Brain pericyte (primary cell): ENCODE measurements at places on chromosomes 12 and 14.
A peak's percentile ranks its signal among the peaks of the same experiment; 100 is the strongest.

- DNase-seq, result no peak
These were observed 9.8 kb upstream of the PARP11 start for GRCh38 chr12:3882896-3883564.

DNA sequence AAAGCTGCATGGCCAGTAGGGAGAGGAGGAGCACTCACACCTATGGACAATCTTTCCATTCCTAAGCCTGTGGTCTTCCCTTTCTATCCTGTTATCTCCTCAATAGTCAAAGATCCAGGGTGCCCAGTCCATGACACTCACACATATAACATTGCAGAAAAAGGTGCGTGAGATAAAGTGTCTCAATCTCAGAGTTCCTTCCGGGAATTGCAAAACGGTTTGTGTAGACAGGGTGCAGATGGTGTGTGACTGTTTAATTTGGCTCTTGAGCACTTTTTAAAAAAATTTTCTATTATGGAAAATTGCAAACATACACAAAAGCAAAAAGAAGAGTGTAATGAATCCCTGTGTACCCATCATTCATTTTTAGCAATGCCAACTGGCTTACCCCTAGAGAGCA lies 1493.6 kb downstream of the AACS start:
- DNase-seq, result no peak

DNA sequence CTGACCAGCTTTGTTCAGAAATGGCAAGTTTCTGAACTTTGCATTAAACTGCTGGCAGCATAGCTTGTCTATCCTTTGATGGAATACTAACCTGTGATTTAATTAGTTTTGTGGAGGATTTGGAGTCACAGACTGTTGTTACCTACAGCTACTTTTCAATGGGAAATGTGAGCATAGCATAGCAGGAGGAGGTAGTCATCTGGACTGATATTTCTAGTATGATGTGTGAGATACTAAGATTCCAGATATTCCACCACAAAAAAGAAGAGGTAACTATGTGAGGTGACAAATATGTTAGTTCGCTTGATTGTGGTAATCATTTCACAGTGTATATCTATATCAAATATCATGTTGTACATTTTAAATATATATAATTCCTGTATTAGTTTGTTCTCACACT lies 833.0 kb downstream of the SLC6A15 start:
- DNase-seq, result no peak

GRCh38 chr14:48805315-48805714 lies 780.9 kb downstream of the RPS29 start:
- no peak for DNase-seq

- no peak for DNase-seq
These were observed 177.4 kb downstream of the DICER1 start for GRCh38 chr14:94979891-94980290.

GRCh38 chr14:95713596-95714371 lies at the start of gene TCL1A:
Gene TCL1A, minus strand, starts transcription at chr14:95714125. Its CDS starts 59 bp downstream, at chr14:95714066.
- DNase-seq, result no peak

- no peak for DNase-seq
These were observed at the start of gene TMCC3 for GRCh38 chr12:94650143-94651056. Gene TMCC3, minus strand, starts transcription at chr12:94650557. Its CDS starts 127 bp downstream, at chr12:94650430.

GRCh38 chr14:29716150-29716549 lies 211.5 kb downstream of the PRKD1 start:
- DNase-seq, result no peak

- no peak for DNase-seq
These were observed 228.7 kb upstream of the CRY1 start for GRCh38 chr12:107322063-107322462.

DNA sequence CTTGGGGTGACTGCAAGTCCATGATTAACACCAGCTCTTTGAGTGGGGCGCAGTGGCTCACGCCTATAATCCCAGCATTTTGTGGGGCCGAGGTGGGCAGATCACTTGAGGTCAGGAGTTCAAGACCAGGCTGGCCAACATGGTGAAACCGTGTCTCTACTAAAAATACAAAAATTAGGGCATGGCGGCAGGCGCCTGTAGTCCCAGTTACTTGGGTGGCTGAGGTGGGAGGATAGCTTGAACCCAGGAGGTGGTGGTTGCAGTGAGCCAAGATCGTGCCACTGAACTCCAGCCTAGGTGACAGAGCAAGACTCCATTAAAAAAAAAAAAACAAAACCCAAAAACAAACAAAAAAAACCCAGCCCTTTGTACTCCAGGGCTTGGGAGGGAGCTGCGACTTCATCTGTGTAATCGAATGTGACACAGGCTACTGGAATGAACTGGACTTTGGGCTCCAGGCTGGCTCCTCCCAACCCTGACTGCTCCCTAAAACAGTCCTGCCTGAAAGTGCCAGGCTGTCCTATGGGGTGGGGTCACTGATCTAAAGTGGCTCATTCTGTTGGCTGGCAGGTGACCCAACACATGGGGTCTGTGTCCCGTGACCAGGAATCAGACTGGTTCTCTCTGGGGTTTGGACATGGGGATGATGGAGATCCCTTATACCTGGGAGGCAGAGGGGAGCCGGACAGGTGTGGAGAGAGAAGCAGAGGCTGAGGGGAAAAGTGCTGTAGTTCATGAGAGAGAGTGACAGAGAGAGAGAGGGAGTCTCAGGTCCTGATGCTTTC lies 9.3 kb upstream of the C12orf43 start:
- DNase-seq, result no peak

DNA sequence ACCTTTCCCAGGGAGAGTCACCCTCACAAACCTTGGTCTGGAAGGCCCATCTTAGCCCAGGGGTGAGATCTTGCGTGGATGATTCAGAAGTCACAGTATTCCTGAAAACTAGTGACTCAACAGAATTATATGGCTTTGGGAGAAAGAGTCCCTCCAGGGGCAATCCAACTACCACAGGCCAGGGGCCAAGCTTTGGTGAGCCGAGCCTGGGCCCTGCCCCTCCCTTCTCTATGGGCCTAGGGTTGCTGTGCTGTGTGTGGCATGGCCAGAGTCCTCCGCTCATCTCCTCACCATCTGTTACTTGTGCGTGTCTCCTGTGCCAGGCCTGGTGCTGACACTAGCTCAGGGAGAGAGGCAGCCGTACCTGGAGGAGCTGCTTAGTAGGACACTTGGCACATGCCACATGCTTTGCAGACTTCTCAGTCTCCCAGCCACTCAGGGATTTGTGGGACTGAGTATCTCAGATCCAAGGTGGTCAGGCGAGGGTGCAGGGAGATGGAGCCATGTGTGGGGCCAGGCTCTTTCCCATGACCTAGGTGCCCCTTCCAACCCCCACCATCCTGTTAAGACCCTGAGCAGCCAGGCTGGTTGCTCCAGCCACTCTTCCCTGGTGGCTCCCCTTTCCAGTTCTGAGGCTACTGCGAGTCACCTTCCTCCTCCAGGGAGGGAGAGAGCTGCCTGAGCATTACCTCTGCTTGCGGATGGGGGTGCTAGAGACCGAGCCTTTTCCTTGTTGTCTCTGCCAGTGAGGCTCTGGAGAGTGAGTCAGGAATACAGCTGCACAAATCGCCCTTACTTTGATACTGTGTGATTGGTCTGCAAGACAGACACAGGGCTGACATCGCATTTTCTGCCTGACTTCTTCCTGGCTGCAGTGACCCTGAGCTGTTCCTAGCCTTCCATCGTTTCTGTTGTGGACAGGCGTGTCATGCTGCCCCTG lies 94.1 kb downstream of the SLC25A47 start:
- DNase-seq, result peak; percentile 84

- DNase-seq, result no peak
These were observed 3.6 kb downstream of the AMN start for GRCh38 chr14:102926104-102926503.

DNA sequence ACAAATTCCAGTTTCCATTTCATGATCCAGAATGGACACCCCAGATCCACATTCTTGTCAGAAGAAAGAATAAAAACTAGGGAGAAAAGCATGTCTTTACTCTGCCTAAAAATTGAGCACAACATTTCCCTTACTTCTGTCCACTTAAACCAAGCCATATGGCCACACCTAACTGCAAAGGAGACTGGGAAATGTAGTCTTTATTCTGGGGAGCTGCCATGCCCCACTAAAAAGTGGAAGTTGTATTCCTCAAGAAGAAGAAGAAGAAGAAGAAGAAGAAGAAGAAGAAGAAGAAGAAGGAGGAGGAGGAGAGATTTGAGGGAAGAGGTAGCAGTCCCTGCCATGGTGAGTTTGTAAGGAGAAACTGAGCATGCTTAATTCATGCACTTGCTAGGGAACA lies 84.5 kb downstream of the GPR65 start:
- DNase-seq, result no peak

GRCh38 chr12:20588042-20588441 lies 107.1 kb upstream of the SLCO1C1 start:
- no peak for DNase-seq

- DNase-seq, result no peak
These were observed 113.2 kb upstream of the FLRT2 start for GRCh38 chr14:85416771-85417170.

- DNase-seq, result no peak
These were observed 25.1 kb upstream of the ZNF268 start for GRCh38 chr12:133156125-133156690.

DNA sequence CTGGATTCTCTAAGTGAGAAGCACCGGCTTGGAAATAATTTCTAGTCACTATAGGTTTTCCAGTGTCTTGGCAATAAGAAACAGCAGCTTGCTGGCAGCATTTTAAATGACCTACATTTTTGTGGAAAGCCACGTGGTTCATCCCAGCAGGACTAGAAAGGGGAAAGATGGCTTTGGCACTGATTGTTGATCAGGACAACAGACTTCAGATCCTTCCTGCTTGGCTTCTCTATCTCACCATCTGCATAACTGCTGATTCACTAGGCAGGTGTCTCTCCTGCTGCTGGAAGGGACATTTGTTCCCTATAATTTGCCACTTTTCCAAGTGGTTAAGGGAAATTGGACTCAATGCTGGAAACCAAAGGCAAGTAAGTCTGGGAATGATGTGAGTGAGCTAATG lies 131.0 kb downstream of the TTC8 start:
- no peak for DNase-seq

- DNase-seq, result no peak
These were observed 18.7 kb downstream of the SART3 start for GRCh38 chr12:108542320-108542719.

DNA sequence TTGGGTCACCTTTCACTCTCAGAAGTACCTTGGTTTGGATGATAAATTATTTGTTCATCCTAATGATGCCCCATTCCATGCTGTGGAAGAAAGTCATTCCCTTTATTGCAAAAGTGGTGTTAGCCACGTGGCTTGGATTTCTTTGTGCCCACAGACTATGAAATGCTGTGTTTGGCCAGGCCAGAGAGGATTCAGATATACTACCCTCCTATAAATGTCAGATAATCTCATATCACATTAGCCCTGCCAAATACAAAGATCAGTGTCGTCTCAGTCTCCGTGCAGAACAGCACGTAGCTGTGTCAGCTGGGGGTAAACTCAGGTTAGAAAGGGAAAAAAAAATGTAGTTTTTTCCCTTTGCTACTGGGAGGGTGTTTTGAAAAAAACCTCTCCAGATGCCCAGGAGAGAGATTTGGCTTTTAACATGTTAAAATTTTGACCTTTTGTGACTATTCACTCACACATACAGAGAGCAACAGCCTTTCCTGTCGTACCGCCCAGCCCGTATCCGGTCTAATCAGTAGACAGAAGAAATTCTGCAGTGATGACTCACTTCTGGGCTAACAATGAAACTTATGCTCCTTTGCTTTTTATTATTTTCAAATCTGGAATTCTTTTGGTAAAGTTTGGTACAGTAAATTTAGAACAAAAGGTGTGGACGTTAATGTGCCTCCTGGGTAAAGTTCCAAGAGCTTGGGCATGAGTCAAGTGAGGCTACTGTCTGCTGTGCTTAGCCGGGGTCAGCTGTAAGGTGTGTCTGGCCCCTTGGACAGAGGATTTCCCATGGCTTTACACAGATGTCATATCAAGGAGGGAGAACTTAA lies 8.5 kb upstream of the PTPRB start:
- DNase-seq, result no peak

DNA sequence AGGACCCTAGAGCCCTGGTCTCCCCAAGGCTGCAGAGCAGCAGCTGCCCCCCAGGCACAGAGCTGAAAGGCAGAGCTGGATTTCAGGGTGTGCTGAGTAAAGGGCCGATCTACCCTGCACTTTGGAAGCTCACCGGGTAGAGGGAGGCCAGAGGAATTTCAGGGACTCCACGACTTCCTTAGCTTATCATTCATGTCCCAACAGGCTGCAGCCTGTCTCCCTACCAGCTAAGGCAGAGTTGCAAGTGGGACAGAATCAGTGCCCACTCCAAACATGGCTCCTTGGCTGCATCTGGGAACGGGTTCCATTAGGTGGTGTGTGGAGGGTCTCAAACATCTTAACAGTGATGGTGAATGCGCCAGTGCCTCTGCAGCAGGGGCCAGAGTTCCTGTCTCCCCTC lies 27.5 kb downstream of the MMAB start:
- DNase-seq, result no peak

GRCh38 chr12:43856972-43857371 lies 21.1 kb downstream of the TMEM117 start:
- DNase-seq, result no peak

GRCh38 chr12:104286516-104287482 lies 16.7 kb upstream of the EID3 start:
- DNase-seq, result peak; percentile 81

GRCh38 chr12:110992909-110993308 lies 72.5 kb upstream of the MYL2 start:
- DNase-seq, result no peak

DNA sequence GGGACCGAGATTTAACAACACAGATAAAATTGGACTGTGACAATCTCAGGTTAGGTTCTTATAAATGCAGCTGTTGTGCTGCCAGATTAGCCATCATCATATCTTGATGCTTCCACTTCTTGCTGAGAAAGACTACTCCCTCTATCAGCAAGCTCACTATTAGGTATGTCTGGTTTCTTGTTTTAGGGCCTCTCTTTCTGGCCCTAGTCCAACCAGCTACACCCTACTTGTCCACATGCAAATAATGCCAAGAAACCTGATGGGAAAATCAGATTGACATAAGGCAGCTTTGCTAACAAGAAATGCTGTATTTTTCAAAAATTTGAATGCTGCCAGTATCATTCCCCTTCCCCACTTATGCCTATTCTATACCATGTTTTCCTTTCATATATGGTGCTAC lies 296.0 kb downstream of the RMST start:
- DNase-seq, result no peak

DNA sequence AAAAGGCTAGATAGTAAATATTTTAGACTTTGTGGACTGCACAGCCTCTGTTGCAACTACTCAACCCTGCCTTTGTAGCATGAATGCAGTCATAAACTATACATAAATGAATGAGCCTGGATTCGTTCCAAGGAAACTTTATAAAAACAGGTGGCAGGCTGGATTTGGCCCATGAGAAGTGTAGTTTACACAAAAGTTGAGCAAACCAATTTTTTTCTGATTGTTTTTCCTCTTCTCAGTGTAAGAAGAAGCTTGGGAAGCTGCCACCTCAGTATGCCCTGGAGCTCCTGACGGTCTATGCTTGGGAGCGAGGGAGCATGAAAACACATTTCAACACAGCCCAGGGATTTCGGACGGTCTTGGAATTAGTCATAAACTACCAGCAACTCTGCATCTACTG lies 9.5 kb downstream of the OAS1 start:
- no peak for DNase-seq

DNA sequence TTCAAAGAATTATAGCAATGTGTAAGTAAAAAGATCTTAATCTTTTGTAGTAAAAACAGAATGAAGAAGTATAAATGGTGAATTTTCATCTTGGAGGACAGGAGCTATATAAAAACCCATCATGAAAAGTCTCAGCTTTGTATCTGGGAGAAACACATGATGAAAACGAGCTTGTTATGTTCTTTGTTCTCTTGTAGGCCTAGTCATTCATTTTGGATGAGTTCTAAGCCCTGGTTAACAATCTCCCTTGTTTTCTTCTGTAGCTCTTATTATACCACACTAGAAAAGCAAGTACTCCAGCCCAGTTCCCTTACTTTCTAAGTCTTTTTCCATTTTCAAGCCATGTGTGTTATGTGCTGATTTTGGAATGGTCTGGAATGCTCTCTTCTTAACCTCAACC lies 463.5 kb upstream of the RGS6 start:
- DNase-seq, result no peak
